T follicular helper cell (primary cell): ENCODE measurements at places on chromosomes 16 and 17.

- DNase-seq: no peak
Observed at GRCh38 chr16:19245326-19245925, 40.1 kb upstream of the CLEC19A start.

GRCh38 chr16:88773812-88774291 lies 11.2 kb downstream of the PIEZO1 start:
- no peak for DNase-seq

DNA sequence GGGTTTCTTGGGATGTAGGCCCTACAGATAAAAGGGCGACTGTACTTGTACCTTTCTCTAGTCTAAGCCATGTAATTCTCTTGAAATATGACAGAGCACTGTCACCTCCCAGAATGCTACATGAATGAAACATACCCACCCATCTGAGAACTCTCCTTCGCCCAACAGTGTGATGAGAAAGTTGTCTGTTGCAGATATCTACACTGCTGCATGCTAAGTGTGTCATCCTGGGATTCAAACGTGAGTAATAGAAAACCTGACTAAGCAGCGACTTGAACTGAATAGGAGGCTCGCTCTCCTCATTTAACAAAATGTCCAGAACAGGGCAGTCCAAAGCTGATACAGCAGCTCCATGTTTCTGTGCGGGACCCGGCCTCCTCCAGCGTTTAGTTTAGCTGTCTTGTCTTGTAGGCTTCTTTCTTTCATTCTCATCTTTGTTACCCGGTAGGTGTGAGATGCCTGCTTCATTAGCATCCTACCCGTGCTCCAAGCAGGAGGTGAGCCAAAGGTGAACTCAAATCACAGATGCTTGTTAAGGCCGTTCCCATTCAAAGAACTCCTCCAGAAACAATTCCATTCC lies 211.9 kb downstream of the PRKCA start:
- no peak for DNase-seq

DNA sequence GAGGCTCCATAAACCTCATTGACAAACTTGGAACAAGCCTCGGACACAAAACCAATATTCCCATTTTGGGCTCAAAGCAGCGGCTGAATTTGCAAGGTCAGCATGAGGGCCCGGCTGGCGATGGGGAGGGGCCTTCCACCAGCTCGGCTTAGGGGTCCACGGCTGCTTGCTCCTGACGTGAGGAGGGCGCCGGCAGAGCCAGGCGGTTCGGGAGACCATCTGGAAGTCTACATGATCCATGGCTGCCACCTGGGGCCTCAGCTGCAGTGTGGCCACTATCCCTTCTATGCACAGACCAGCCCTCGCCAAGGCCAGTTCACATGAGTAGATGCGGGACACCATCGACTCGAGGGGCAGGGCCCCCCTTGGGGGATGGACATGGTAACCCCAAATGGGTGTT lies 39.1 kb downstream of the NDEL1 start:
- no peak for DNase-seq

DNA sequence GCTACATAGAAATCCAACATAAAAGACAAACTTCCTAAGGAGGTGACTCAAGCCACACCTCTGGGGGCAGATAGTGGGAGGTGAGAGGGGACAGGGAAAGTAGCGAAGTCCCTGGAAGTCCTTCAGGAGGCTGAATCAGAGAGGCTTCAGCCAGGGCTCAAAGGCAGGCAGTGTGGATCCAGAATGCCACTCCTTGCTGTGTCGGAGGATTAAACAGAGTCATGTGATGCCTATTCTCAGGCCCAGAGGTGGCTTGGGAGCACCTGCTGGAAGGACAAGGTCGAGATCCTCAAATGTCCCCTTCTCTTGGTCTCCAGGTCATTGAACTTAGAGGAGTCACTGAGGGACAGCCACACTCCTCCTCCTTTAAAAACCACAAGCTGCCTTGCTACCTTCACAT lies 391.1 kb downstream of the SOX9 start:
- no peak for DNase-seq
